IPS-NIHi11 (cell line): ENCODE measurements at places on chromosomes 6 and 20.
A peak's percentile ranks its signal among the peaks of the same experiment; 100 is the strongest.

DNA sequence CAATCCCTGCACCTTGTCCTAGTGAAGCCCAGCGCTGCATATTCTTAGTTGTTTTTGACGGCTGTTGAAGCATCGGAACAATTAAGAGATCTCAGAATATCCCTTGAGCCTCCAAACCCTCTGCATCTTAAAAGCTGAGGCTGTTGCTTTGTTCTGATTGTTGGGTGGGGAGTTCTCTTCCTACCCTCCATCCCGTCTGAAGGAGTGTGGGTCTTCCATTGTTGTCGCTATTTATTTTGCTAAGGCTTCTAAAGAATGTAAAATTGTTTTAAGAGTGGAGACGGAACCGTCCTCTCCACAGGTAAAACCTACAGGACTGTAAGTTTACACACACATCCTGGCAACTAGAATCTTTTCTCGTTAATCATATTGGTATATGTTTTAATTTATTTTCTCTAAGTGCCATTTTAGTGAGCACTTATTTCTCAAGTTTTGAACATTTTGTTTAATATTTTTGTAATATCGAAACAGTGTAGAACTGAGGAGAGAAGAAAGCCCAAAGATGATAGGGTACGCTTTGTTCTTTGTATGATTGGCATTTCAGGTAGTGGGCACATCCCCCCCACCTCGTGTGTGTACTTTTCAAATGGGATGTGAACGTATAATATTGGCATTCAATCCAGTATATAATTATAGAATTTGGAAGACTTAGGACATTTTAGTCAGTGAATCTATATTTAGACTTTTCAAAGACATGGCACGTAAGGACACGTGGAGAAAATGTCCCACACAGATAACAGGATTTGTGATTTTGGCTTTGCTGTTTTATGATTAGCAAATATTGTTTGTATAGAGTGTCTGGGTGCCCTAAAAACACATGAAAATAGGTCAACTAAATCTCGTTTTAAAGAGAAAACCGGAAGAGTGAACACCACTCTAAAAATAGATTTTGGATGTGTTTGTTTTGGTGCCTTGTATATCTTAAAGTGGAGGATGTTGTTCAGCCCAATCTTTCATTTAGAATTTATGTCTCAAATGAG, 1.3 kb downstream of the RNF146 start:
- peak; percentile 7 for DNase-seq

DNA sequence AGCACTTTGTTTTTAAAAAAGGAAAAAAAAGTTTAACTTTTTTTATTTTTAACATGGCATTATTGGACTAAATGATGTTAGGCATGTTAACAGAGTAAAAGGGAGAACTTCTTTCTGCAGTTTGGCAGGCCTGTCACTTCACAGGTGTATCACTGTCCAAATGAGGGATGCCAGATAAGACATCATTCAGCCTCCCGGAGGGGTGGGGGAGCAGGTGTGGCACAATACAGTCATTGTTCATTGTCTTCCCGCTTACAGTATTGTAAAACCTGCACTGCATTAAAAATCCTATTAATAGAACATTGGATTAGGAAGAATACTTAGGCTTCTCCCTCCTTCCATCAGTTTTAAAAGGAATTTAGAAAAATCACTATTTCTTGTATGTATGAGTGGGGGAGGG, 80.7 kb downstream of the CARMIL1 start:
- no peak for DNase-seq

- DNase-seq, result peak; percentile 36
Observed at GRCh38 chr6:154732538-154733182, 556 bp upstream of the SCAF8 start.

DNA sequence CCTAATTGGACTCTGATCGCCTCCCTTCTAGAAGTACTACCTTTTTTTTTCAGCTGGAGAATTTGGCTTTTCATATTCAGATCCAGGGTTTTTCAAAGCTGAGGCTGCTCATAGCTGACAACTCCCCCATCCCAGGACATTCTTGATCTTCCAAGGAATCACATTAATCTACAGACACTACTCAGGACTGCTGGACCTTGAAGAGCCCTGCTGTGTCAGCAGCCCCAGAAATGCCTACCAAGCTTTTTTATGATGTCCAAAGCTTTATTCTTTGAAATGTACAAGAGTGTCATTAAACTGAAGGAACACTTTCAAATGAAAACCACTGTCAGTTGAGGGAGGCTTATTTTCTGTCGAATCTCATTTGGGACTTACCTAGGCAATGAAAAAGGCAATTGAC, 704.1 kb downstream of the PTPRT start:
- no peak for DNase-seq

- no peak for DNase-seq
Observed at GRCh38 chr20:62685781-62686555, 22.7 kb upstream of the NTSR1 start.

DNA sequence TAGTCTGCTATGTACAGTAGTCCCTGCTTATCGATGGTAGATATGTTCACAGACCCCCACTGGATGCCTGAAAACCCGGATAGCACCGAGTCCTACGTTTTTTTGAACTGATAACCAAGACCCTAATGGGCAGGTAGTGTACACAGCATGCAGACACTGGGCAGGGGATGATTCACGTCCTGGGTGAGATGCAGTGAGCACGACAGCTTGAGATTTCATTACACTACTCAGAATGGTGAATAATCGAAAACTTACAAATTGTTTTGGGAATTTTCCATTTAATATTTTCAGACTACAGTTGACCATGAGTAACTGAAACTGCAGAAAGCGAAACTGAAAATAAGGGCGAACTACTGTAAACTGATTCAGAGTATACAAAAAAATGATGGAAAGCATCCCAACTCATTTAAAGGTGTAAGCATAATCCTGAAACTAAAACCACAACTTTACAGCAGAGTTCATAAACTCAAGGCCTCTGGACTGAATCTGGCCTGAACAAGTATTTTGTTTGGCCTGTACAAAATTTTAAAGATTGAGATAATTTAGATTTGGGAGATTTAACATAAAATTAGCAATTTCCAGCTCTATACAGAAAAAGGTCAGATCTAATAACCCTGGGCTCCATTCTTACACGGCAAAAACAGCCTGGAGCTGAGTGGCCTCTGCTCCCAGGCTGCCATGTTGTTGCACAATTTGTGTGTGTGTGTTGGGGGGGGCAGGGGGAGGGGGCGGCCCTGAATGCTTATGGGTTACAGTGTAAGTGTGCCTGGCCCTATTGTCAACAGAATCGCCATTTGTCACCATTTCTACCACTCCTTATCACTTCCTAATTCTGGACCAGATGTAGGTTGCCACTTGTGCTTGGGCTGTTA, 34.9 kb downstream of the RNF24 start:
- peak; percentile 24 for DNase-seq

DNA sequence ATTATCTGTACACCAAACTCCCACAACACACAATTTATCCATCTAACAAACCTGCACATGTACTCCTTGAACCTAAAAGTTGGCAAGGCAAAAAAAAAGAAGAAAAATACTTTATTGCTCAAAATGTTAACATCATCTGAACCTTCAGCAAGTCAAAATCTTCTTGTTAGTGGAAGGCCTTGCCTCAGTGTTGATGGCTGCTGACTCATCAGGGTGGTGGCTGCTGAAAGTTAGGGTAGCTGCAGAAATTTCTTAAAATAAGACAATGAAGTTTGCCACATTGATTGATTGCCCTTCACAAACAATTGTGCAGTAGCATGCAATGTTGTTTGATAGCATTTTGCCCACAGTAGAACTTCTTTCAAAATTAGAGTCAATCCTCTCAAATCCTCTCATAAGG, 2.7 kb upstream of the WFDC11 start:
- no peak for DNase-seq

- no peak for DNase-seq
Observed at GRCh38 chr6:11495565-11496145, 41.9 kb upstream of the TMEM170B start.

DNA sequence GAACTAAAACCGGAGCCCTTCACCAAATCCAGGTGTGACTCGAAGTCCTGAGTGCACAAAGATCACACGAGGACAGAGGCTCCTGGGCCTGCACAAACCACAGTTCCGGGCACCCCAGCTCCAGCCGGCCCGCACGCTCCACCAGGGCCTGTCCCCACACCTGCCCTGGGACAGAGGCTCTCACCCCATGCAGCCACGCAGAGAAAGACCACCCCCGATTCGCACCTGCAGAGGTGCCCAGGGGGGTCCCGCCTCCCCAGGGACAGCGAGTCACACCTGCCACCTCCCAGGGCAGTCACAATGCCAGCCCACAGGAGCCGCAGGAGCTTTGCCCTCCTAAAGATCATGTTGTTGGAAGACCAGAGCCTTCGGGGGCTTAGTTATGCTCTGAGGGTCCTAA, 25.4 kb upstream of the MRGBP start:
- peak; percentile 13 for DNase-seq

- DNase-seq, result no peak
Observed at GRCh38 chr6:142722012-142722411, 223.0 kb downstream of the HIVEP2 start.

DNA sequence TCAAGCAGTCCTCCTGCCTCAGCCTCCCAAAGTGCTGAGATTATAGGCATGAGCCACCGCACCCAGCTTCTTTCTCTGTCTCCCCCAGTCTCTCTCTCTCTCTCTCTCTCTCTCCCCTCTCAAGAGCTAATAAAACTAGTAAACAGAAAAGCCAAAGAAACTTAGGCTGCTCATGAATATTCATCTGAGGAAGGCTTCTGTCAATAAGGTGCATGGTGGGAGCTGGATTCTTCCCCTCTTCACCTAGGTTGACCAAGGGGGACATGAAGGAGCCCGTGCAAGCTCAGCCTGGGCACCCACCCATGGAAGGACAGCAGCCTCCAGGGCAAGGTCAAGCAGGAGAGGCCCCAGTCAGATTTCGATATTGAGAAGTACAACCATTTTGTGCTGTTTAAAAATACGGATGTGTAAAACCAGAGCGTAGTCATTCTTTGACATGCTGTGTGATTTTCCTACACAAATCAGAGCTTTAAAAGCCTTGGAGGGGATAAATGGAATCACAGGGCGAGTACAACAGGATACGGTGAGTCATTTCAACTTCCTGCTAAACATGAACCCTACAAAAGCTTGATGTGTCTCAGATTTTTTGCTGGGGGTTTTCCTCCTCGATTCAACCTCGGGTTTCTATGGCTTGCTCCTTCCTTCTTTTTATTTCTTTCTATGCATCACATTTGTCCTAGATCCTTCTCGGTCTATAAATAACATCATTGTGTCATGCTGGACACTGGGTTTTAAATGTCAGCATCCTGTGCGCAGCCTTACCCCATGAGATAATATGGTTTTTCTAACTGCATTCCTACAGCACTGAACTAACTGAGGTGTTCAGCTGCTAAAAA, 368.9 kb upstream of the JARID2 start:
- no peak for DNase-seq

GRCh38 chr6:139824864-139825263, 450.4 kb upstream of the CITED2 start:
- DNase-seq, result no peak

DNA sequence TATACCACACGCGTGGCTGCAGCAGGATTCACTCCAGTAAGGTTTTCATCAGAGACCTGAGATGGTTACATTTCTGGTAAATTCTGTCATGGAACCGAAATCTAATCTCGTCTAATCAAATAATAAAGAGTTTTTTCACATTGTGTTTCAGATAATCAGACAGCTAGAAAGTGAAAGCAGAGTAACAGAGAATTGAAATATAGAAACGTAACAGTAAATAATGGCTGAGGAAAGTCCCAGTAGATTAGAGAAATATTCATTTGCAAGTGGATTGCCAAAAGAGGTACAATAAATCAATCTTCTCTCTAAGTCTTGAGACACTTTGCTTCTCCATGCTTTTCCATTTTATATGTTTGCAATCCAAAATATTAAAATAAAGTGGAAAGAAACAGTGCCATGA, 42.4 kb downstream of the PKHD1 start:
- DNase-seq, result no peak

- DNase-seq, result no peak
Observed at GRCh38 chr6:10862361-10862760, 19.5 kb downstream of the GCM2 start.
